KG1 (cell line): ENCODE measurements at places on chromosomes 2 and 18.

DNA sequence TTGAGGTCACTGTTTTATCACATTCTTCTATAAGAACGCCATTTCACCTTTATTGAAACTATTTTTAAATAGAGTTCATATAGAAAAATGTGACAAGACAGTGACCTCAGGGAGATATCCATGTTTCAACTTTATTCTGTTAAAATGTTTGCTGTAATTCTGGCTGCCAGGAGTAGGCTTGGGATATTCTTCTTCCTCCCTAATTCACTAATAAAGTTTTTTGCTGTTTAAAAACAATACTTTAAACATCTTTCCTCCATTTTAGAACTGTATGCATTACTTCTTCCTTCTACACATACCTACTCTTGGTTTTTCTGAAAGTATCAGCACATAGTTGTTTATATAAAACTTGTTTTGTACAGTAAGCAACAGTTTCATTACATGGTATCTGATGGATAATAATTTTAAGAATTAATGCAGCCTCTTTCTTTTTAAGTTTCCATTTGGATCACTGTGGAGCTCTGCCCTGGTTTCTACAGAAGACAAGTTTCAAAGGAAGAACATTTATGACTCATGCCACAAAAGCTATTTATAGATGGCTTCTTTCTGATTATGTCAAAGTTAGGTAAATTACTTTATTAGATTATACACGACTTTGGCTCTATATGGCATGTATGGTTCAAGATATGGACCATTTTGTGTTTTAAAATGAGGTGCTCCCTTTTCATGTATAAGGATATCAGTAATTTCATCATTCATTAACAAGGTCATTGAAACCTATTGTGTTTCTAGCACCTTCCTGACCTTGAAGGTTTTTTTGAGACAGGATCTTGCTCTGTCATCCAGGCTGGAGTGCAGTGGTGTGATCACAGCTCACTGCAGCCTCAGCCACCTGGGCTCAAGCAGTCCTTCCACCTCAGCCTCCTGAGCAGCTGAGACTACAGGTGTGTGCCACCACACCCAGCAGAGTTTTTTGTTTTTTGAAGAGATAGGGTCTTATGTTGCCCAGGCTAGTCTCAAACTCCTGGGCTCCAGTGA is 7.2 kb downstream of the CPSF3 start:
- no peak for DNase-seq

- no peak for DNase-seq
Measured at GRCh38 chr18:22423878-22424564, 6.3 kb upstream of the CTAGE1 start.

DNA sequence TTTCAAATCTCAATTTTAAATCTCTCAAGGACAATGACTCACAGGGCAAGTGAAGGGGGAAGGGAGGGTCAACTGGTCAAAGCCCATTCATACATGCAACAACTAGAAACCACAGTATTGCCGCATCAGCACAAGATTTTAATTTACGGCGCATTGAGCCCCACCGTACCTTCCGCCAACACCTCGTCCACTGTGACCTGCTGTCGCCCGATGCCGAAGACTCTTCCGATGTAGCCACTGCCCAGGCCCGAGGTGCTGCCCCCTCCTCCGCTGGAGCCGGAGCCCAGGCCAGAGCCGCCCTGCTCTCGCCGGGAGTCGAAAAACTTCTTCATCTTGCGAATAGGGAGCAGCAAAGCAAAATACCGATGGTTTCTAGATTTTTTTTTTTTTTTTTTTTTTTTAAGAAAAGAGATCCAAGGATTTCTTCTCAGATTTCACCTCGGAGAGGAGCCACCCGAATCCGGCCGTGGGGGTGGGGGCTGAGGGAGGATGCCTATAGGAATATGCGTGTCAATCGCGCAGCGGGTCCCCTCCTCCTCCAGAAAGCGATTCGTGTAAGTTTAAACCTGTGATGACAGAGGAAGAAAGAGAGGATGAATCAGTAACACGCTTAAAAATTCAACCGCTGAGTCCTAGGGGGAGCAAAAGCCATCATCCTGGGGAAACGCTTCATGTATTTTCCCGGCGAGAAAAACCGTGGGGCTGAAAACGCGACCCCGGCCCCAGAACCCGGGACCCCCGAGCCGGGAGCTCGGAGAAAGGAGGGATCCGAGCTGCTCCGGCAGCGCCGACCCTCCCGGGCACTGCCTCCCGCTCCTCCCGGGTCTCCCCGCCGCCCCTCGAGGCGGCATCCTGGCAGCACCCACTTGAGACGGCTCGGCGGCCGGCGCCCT is 584 bp downstream of the AAK1 start:
- peak; percentile 26 for DNase-seq

DNA sequence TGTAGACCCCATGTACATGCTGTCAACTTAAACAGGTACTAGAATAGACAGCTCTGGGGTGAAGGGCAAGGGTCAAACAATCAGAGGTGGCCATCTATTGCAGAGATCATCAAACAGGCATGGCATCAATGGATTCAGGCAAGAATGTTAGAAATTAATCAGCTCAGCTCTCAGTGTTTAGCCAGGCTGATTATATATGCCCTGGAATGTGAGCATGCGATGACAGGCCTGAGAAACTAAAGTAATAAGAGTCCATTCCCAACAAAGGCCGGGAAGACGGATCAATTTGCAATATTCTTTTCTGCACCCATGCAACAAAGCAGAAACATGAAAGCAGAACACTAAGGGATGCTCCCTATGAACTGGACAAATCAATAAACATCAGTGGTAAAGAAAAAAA is 380.5 kb upstream of the SPRED2 start:
- DNase-seq: no peak

DNA sequence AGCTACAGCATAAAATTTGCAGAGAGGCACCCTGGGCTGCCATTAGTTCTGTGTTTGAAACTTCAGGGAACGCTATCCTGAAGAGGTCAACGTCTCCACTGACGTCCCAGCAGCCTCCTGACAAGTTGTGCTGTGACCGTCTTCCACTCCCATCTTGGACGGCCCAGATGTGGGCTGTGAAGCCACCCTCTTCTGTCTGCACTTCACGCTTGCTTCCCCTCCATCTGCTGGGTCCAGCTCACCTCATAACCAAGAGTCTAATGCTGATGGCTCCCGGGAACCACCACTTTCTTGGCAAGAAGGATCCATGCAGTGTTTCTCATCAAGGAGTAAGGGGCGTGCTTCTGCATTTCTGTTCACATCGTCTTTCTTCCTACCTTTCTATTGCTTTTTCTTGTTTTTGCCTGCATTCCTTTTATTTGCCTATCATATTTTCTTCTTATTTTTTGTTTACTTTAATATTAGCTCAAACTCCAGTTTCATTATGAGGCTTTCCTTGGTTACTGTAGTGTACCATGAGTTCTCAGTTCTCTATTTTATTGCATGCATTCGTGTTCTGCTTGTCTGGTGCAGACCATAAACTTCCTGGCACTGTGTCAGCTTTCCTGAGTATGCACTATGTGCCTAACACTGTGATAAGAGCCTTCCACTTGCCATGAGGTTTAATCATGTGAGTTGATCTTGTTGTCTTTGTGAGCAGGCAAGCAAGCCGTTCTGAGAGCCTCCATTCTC is 631.8 kb upstream of the RAB6C start:
- no peak for DNase-seq

GRCh38 chr2:101112772-101113157 is 38.4 kb downstream of the TBC1D8 start:
- DNase-seq: no peak

DNA sequence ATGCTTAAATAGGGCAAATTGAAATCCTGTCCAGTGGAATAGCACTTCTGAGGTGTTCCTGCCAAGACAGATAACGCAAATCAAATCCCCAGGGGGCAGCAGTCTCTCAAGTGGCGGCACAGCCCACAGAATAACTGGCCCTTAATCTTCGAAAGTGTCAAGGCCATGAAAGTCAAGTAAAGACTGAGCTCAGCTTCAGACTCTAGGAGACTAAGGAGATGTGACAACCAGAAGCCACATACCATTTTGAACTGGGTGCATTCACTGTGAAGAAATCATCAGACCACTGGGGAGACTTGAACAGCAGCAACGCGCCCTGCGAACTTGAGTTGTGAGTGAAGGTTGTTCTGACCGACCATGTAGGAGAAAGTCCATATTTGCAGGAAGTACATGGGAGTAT is 66.0 kb upstream of the ASAP2 start:
- DNase-seq: no peak

GRCh38 chr18:58416704-58417683 is 211.9 kb downstream of the ALPK2 start:
- no peak for DNase-seq

- DNase-seq: no peak
Measured at GRCh38 chr2:6934758-6935651, 17.8 kb downstream of the RNF144A start.

- DNase-seq: no peak
Measured at GRCh38 chr2:31222071-31222470, 4.8 kb upstream of the CAPN14 start.

GRCh38 chr18:24273596-24273995 is 124.0 kb downstream of the OSBPL1A start:
- no peak for DNase-seq

GRCh38 chr2:220946552-220946951 is 625.6 kb downstream of the EPHA4 start:
- DNase-seq: no peak

- peak; percentile 47 for DNase-seq
Measured at GRCh38 chr2:62774555-62775366, 69.2 kb downstream of the EHBP1 start.

DNA sequence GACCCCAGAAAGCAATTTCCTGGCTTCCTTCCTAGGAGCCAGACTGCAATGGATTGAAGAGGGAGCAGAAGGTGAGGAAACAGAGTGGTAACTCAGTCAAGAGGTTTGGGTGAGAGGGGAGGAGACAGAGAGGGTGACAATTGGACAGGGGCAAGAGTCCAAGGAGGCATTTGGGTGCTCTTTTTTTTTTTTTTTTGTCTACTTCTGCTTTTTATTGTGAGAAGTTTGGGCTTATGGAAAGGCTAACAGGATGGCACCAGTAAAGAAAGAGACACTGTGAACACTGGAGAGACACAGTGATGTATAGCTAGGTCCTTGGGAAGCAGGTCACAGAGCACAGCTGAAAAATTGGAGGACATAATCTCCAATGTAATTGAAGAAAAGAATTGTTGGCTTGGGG is 25.0 kb downstream of the CYBRD1 start:
- DNase-seq: no peak

DNA sequence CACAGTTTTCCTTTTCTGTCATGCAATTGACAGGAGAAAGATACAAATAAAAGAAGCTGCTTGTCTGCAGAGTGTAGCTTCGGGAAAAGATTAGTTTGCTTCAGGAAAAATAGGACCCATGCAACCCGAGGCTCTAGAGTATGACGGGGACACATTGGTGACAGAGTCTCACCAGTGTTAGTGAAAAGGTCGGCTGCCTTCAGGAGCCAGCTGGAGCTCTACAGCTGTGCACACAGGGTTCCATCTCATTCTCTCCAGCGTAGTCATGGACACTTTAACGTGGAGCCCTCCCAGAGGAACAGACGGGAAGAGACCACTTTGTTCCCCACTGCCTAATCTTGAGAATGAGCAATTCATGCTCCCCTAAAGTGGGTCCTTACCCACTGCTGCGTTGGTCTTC is 42.9 kb downstream of the FECH start:
- no peak for DNase-seq

- no peak for DNase-seq
Measured at GRCh38 chr2:217467331-217467730, 535.5 kb downstream of the TNS1 start.

GRCh38 chr2:27663285-27664153 is at the start of the genes SLC4A1AP and SUPT7L:
Gene SLC4A1AP, plus strand, starts transcription at chr2:27663889. Its CDS starts 26 bp downstream, at chr2:27663915.
Gene SUPT7L, minus strand, starts transcription at chr2:27663614. Its CDS starts 1,422 bp downstream, at chr2:27662192.
- DNase-seq: peak; percentile 88

- DNase-seq: no peak
Measured at GRCh38 chr2:122148128-122148767, 392.8 kb downstream of the TSN start.

GRCh38 chr2:211390536-211391188 is 834.3 kb downstream of the CPS1 start:
- DNase-seq: no peak

GRCh38 chr2:7515327-7515726 is 598.1 kb downstream of the RNF144A start:
- DNase-seq: no peak

DNA sequence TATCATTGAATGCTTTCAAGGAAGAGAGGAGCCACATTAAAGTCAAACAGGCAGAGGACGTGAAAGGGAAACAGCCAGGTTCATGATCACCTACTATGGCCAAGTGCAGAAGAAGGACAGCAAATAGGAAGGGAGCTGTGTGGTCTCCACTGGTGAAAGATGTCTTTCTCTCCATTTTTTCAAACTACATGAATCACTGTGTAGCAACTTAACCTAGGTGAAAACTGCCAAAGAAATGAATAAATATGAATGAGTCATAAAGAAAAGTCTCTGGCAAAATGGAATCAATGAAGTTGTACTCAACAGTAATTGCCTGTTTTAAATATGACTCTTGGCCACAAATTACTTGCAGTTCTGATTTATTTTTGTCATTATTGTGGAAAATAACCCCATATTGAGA is 452.6 kb upstream of the PKDCC start:
- DNase-seq: no peak

GRCh38 chr18:48544661-48545415 is 6.0 kb downstream of the CTIF start:
- DNase-seq: no peak

DNA sequence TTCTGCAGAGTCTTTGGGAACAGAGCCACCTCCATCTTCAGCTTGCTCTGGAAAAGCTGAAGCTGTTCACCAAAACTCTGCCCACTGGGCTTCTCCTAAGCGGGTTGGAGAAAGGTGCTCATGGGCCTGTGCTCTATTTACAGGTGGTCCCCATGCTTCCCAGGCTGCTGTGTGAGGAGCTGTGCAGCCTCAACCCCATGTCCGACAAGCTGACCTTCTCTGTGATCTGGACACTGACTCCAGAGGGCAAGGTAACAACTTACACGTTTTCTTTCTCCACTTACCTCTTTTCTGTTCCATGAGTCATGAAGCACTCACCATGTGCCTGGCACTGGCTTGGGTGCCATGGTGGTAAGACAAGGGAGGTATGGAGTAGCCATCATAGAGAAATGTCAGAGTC is 129.5 kb upstream of the ALPP start:
- DNase-seq: no peak

GRCh38 chr18:24380163-24380747 is 17.4 kb downstream of the OSBPL1A start:
- DNase-seq: no peak

GRCh38 chr2:53880756-53881155 is 21.0 kb upstream of the GPR75 start:
- no peak for DNase-seq

DNA sequence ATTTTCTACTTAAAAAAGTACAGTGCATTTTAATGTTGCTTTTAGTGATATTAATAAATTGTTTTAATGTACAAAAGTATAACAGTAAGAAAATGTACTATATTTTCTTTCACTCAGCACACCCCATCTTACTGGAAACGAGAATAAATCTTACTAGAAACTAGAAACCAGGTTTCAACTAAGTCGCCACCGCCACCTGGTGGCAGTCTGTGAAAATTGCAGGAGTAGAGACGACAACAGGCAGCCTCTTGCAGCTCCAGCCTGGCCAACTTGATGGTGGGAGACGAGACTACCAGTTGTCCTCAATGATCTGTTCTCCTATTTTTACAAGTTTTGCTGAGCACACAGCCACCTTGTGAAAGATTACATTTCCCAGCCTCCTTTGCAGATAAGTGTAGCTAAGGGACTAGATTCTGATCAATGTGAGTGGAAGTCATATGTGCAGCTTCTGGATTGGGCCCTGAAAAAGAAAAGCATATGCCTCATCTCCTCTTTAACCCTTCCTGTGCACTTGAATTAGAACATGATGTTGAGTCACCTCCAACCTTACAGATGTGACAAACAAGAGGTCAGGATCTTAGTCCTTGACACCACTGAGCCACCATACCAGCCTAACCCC is 8.7 kb downstream of the OTOF start:
- DNase-seq: peak; percentile 95
